ENCODE measurements at places on chromosomes 7 and 10.

- no peak for DNase-seq
- H3K27ac ChIP-seq = no peak overlapping the region
- no peak overlapping the region for H3K4me3 ChIP-seq
- H3K36me3 ChIP-seq = no peaks in the 10 kb centered on the region
Observed at GRCh38 chr7:116340943-116341907, 130.9 kb downstream of the TES start.

DNA sequence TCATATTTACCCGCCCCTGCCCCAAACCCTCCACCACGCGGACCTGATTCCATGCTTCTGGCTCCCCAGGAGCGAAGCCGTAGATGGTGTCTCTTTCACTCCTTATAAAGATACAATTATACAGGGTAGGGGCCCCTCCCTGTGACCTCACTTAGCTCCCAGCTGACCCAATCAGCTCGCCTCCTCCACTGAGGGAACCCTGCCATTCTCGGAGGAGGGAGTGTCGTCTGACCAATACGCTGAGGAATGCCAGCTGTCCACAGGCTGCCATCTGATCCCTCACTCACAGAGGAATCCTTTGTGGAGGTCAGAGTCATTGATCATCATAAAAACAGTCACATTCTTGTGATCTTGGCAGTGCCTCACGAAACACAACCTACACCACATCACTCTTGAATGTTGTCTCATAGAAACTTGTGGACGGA, 67.5 kb upstream of the INSIG1 start:
- DNase-seq = no peak
- no peak overlapping the region for H3K27ac ChIP-seq
- no peak overlapping the region for H3K4me3 ChIP-seq
- H3K27me3 ChIP-seq = peaks cover 7% of the 10 kb centered on the region
- no peaks in the 10 kb centered on the region for H3K4me1 ChIP-seq

DNA sequence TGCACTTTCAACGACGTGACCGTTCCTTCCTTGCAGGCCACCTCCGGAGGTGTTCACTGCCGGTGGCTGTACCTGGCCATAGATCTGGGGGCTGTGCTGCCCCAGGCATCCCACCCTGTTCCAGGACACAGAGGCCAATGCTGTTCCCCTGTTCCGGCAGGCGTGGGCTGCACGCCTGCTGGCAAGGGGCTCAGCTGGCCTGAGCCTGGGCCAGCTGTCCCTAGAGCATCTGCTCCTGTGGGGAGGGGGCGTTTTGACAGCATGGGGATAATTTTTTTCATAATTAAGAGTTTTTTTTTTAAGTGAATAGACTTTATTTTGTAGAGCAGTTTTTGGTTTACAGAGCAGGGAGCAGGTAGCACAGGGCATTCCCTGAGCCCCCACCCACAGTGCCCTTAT, 28.8 kb downstream of the PWWP2B start:
- H3K36me3 ChIP-seq = no peaks in the 10 kb centered on the region
- H3K27me3 ChIP-seq = no peaks in the 10 kb centered on the region
- DNase-seq = no peak
- no peak overlapping the region for H3K4me3 ChIP-seq
- H3K27ac ChIP-seq = no peak overlapping the region
- peaks cover 27% of the 10 kb centered on the region for H3K4me1 ChIP-seq

GRCh38 chr7:157797361-157797760, 460.6 kb downstream of the DNAJB6 start:
- H3K4me1 ChIP-seq = no peaks in the 10 kb centered on the region
- H3K27ac ChIP-seq = no peak overlapping the region
- no peak for DNase-seq
- H3K27me3 ChIP-seq = no peaks in the 10 kb centered on the region
- no peak overlapping the region for H3K4me3 ChIP-seq
- H3K36me3 ChIP-seq = no peaks in the 10 kb centered on the region

- H3K27ac ChIP-seq = no peak overlapping the region
- no peaks in the 10 kb centered on the region for H3K36me3 ChIP-seq
- DNase-seq = no peak
- no peak overlapping the region for H3K4me3 ChIP-seq
- no peaks in the 10 kb centered on the region for H3K27me3 ChIP-seq
Observed at GRCh38 chr10:76299501-76299900, 868.1 kb downstream of the LRMDA start.

All from activated naive CD8-positive, alpha-beta T cell treated with anti-CD3 and anti-CD28 coated beads, Interleukin-2, amount 50 U/mL, for 24 hours (primary cell).